ENCODE measurements at places on chromosomes 3 and 15. TPM values are rescaled to one million over a fixed set of nuclear protein-coding genes. Genes with fewer than 3 reads are reported as not detected.

The GHRL gene
- total RNA-seq: not detected

The ZNF502 gene
- total RNA-seq: not detected

The C3orf80 gene
- total RNA-seq: 3.8 TPM

DNA sequence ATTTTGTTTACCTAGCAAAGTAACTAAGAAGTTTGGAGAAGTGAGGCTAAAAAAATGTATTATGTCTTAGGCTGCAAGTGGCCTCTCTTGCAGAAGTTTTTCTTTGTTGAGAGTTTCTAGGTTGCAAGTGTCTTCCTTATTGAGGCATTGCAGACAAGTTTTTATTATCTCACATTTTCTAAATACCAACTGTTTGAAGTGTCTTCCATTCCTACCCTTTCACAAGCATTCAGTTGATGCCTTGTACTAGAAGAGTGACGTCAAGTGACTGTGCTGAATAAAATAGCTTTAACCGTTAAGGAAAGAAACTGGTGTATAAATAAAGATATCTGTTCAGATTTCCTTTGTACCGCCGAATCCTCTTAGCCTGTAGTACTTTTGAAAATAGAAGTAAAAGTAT lies 123.3 kb downstream of the ALCAM start:
- no peak for DNase-seq

GRCh38 chr15:28086175-28086703 lies 12.9 kb downstream of the OCA2 start:
- DNase-seq: peak; percentile 33

- peak; percentile 41 for DNase-seq
Observed at GRCh38 chr3:11514191-11514821, 129.4 kb downstream of the VGLL4 start.

GRCh38 chr3:47536967-47537366 lies 23.5 kb upstream of the ELP6 start:
- DNase-seq: no peak

- no peak for DNase-seq
Observed at GRCh38 chr3:45800611-45801010, 4.3 kb upstream of the SLC6A20 start.

- no peak for DNase-seq
Observed at GRCh38 chr3:165439765-165440164, 243.6 kb upstream of the SLITRK3 start.

DNA sequence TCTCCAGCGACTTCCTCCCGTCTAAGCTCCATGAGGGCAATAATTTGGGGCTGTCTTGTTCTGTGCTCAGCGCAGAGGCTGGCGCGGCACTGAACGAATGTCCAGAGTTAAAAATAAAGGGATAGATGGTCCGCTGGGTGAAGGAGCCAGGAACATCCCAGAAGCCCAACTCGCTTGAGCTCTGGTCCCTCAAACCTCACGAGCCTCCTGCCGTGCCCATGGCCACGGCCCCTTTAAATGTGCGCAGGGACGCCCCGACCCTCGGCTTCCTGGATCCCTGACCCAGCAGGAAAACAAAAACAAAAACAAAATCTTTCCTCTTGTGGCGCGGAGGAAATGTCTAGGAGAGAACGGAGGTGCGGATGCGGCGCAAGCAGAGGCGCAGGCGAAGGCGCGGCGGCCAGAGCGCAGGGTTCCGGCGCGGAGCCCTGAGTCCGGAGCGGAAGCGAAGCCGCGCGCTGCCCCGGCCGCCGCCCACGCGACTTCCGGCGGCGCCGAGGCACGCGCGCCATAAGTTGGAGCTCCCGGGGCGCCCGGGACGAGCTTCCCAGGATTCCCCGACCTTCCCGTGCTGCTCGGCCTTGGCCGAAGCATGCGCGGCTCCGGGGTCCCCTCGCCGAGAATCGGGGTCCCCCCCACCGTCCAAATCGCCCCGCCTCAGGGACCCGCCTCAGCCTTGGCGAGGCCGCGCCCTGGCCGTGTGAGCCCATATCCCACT lies 52.9 kb upstream of the WNT7A start:
- no peak for DNase-seq
